IMR-90 (cell line): ENCODE measurements at places on chromosomes 5 and 9. TPM values are rescaled to one million over a fixed set of nuclear protein-coding genes. Genes with fewer than 3 reads are reported as not detected.

CEL gene
- 0.67 and 0.75 TPM in 2 replicates for polyA plus RNA-seq

TMOD1 gene
- 0.19 and 0.38 TPM in 2 replicates for polyA plus RNA-seq

SPINK13 gene
- not detected in 2 replicates for polyA plus RNA-seq

FOXI1 gene
- not detected in 2 replicates for polyA plus RNA-seq

KIF20A gene
- 39.4 and 42.0 TPM in 2 replicates for polyA plus RNA-seq

WDR38 gene
- not detected in 2 replicates for polyA plus RNA-seq

WHRN gene
- 2.6 and 2.8 TPM in 2 replicates for polyA plus RNA-seq

SEC16A gene
- polyA plus RNA-seq = 42.2 and 48.1 TPM in 2 replicates

CEP72 gene
- 4.3 and 5.2 TPM in 2 replicates for polyA plus RNA-seq

ARHGEF39 gene
- polyA plus RNA-seq = 2.1 and 2.8 TPM in 2 replicates

TEK gene
- 4.9 and 6.3 TPM in 2 replicates for polyA plus RNA-seq

CDH9 gene
- polyA plus RNA-seq = not detected in 2 replicates

CSF1R gene
- polyA plus RNA-seq = 0.07 and 0.14 TPM in 2 replicates

CSF2 gene
- 0.26 and 0.31 TPM in 2 replicates for polyA plus RNA-seq

LEAP2 gene
- polyA plus RNA-seq = 0.23 and 0.36 TPM in 2 replicates

TLE4 gene
- 68.0 and 69.3 TPM in 2 replicates for polyA plus RNA-seq

FYB1 gene
- not detected in 2 replicates for polyA plus RNA-seq

MEGF10 gene
- not detected in 2 replicates for polyA plus RNA-seq

EFNA5 gene
- polyA plus RNA-seq = 1.4 and 1.5 TPM in 2 replicates

MGAT4B gene
- 155 and 164 TPM in 2 replicates for polyA plus RNA-seq

INSL6 gene
- polyA plus RNA-seq = not detected in 2 replicates

CCDC152 gene
- polyA plus RNA-seq = 0.57 and 0.87 TPM in 2 replicates

PCDHA13 gene
- not detected in 2 replicates for polyA plus RNA-seq

PCDHA9 gene
- not detected in 2 replicates for polyA plus RNA-seq

NR6A1 gene
- 0.10 and 0.14 TPM in 2 replicates for polyA plus RNA-seq
